ENCODE measurements at places on chromosomes 16 and 17.

DNA sequence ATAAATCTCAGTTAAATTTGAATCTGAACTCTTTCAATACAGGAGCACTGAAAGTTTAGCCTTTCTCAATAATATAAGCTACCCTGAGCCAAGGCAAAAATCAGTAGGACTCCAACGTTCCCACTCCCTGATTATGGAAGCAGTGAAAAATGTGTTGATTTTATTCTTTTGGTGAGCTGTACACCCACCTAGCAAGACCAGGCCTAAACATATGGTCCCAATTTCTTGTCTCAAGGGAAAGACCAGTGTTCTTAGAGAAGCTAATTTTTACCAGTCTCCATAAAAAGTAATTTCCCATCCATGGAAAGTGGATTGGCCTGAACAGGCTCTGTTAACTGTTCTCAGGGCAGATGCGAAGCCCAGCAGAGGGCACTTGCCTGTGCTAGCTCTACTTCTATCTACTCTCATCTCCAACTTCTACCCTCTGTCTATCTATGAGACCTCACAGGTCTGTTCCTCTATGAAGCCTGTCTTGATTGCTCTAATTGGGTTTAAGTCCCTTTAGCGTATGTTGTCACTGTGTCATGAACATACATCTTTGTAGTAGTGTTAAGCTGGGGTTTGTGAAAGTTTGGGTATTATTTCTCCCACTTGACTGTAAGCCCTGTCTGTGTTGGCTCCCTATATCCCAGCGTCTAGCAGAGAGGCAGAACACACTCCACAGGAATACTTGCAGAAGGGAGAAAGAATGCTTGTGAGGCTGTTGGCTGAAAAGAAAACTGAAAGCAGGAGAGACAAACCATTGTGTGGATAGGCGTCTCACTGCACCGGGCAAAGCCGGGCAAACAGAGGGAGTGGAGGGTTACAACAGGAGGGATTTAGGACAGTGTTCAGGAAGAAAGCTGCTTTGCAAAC is 167.1 kb upstream of the MAF start:
- DNase-seq: no peak

DNA sequence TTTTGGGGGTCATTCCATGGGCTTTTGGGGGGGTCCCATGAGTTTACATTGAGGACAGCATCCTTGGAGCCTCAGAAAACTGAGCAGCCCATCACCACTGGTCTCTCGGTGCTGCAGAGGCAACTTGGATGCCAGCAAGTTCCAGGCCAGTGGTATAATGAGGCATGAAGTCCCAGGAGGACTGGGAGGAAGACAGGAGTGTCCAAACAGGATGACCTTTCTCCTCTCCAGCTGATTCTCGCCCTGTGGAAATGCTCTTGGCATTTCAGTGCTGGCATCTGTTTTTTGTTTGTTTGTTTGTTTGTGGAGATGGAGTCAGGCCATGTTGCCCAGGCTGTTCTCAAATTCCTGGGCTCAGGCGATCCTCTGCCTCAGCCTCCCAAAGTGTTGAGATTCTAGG is 347.6 kb downstream of the SNX29 start:
- no peak for DNase-seq

- DNase-seq: no peak
Measured at GRCh38 chr16:14509675-14510132, 120.4 kb downstream of the PARN start.

- no peak for DNase-seq
Measured at GRCh38 chr17:81733507-81734404, 21.7 kb downstream of the SLC25A10 start.

DNA sequence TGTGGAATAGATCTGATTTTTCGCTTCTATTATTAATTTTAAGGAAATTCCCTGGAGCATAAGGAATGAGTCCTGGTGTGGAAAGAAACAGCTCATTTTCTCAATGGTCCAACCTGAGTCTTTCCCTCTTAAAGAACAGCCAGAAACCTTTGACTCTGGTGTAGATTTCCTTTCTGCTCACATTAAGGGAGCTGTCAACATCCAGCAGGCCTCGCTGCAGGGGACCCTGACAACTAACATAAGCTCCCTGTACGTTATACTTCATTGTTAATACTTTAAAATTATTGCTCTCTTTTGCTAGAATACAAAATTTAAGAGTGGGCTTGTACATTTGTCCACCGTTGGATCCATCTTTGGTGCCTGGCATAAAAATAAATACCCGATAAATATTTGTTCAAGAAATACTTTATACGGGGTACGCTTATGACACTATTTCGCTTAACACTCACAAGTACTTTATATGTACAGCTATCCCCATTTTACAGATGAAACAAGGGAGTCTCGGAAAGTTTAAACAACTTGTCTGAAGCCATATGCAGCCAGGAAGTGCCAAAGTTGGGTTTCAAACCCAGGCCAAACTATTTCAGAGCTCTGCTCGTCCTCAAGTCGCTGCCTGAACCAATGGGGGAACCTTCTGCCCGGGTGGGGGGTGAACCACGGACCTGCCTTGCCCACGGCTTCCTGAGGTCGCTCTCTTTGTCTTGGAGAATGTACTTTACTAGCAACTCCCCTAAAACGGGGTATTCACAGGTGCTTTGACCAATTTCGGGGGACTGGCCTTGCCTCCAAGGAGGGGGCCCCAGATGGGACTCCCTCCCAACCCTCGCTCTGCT is 611 bp downstream of the SMARCE1 start:
- peak; percentile 22 for DNase-seq

- no peak for DNase-seq
Measured at GRCh38 chr17:31313982-31314781, at the start of gene EVI2B. EVI2B (minus strand) TSS chr17:31314054; CDS start chr17:31305609, 8,445 bp downstream.

DNA sequence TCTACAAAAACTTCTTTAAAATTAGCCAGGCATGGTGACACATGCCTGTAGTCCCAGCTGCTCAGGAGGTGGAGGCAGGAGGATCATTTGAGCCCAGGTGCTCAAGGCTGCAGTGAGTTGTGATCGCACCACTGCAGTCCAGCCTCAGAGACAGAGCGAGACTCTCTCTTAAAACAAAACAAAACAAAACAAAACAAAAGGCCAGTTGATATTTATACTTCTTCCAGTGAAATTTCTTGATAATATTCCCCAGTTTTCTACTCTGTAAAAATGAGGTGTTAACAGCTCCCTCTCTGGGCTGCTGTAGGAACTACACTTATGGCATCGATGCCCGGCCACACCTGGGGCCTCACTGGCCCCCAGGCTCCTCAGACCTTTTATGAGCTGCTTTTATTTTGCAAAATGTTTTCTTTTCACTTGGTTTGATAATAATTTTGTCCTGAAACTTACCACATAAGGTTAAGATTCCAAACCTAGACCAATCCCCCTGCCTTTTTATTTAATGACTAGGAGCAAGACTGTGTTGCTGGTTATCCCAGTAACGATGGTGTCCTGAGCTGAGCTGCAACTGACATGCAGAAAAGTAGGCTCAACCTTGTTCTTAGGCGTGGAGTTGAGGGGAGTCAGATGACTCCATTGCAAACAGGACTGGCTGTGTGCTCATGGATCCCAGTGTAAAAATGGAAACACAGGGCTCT is 17.6 kb downstream of the MAPK8IP3 start:
- peak; percentile 12 for DNase-seq

GRCh38 chr17:44976206-44976605 is 8.1 kb upstream of the C1QL1 start:
- no peak for DNase-seq

DNA sequence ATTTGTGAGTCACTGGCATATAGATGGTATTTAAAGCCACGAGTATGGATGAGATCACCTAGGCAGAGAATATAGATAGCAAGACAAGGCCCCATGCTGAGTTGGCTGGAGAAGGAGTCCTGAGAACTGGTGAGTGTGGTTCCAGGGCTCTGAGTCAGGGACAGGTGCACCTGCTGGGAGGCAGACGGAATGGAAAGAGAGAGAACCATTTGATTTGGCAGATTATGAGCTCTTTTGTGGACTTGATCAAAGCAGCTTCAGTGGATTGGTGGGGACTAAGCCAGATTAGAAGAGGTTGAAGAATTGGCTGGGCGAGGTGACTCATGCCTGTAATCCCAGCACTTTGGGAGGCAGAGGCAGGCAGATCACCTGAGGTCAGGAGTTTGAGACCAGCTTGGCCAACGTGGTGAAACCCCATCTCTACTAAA is 4.3 kb upstream of the C16orf92 start:
- no peak for DNase-seq

DNA sequence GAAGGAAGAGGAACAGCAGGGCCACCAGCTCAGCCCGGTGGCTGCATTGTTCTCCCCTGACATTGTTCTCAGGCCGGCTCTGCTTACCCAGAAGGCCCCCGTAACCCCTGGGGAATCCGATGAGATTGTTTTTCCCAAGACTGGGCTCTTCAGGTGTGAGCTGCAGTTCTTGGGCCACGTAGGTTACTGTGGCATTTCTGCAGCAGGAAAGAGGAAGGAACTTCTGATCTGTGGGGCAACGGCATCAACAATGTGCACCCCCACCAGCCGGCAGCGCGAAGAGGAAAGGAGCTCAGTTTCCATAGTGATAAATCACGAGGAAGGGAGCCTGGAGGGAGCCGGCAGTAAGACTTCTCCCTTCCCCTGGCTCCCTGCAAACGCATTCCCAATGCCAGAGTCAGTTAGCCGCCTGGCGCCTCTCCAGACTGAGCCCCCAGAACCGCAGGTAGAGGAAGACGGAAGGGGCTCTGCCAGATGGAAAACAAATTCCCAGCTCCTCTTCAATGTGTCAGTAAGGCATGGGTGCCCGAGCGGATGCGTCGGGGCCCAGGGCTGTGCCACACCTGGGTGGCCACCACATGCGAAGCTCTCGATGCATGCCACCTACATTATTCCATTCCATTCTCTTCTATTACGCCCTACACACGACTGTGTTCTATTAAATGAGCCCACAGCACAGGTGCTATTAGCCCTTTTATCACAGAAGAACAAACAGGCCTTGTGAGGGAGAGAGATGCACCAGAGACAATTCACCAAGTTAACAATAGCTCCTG is 21.5 kb upstream of the PECAM1 start:
- no peak for DNase-seq

GRCh38 chr17:47937941-47938340 is 3.4 kb upstream of the PNPO start:
- DNase-seq: no peak

- no peak for DNase-seq
Measured at GRCh38 chr17:11239379-11239970, 1.5 kb upstream of the SHISA6 start.

DNA sequence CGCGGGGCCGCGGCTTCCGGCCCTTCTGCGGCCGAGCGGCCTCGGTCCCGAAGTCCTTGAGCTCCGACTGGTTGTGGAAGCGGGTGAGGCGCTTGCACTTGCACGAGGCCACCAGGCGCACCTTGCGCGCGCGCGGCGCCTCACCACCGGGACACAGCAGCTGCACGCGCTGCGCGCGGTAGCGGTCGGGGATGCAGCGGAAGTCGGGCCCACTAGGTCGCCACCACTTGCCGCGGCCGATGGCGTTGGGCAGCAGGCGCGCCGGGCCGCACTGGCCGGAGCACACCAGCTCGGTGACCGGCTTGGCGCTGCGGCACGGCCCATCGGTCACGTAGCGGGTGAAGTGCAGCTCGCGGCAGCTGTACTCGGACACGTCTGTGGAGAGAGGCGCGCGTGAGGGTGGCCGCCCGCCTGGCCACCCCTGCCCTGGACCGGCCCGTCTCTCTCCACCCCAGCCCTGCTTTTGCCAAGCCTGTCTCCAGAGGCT is 3.2 kb downstream of the SOST start:
- DNase-seq: no peak

DNA sequence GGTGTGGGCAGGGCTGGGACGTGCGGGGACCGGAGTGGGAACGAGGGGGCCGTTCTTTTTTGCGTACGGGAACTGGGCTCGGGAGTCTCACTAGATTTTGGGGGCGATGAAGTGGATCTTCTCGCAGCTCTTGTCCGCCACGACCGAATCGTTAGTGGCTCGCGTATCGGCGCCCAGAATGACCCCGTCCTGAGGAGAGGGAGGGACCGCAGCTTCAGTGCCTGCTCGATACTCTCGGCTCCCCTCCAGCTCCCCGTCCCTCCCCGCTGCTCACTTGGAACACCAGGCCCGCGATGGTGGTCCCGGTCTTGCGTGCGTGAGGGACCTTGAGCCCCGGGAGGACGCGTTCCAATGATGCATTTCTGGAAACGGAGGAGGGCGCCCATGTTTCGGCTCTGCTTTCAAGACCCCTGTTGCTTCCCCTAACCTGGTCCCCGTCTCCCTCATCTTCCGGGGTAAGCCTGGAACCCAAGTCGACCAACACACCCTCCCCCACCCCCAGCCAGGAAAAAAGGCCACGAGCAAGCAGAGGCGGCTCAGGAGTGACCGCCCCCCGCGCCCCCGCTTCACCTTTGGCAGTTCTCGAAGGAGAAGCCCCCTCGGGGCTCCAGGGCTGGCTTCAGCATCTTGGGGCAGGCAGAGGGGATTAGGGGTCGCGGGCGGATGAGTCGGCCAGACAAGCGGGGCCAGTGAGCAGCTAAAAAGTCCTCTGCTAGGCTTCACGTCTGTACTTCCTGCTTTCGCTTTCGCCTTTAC is at the start of gene PSMB10:
Gene PSMB10, minus strand, starts transcription at position 727 of the 756 bp plus-strand sequence. Its CDS starts 101 bp downstream, at position 626.
- DNase-seq: peak; percentile 19

DNA sequence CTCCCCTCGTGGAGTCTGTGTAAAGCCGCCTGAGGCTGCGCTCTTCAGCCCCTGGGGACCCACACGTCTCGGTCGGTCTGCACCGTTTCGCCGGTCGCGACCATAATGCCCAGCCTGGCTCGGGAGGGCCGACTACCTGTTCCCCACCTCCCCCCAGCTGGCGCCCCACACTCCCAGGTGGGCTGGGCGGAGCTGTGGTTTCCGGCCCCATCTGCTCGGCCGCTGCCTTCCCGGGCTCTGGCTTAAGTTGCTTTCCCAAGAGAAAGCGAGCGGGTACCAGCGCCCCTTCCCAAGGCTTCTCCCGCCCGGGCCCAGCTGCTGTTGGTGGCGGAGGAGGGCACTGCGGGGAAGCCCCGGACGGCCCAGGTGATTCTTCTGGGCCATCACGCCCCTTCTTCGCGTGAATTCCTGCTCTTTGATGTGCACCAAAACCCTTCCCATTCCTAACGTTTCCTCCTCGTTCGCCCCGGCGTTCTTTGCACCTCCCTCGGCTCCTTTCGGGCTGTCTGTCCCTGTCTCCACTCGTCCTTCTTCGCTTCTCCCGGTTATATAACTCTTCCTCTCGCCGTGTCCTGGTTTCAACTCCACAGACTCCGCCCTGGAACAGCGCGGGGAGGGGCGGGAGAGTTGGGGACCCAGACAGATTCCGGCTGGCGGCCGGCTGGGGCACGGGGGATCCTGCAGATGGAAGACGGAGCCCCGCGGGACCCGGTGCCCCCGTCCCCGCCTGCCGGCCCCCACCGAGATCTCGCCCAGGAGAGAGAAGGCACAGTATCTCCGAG is 2.0 kb downstream of the KDM6B start:
- DNase-seq: no peak
